ENCODE measurements at places on chromosomes 11 and 22.

DNA sequence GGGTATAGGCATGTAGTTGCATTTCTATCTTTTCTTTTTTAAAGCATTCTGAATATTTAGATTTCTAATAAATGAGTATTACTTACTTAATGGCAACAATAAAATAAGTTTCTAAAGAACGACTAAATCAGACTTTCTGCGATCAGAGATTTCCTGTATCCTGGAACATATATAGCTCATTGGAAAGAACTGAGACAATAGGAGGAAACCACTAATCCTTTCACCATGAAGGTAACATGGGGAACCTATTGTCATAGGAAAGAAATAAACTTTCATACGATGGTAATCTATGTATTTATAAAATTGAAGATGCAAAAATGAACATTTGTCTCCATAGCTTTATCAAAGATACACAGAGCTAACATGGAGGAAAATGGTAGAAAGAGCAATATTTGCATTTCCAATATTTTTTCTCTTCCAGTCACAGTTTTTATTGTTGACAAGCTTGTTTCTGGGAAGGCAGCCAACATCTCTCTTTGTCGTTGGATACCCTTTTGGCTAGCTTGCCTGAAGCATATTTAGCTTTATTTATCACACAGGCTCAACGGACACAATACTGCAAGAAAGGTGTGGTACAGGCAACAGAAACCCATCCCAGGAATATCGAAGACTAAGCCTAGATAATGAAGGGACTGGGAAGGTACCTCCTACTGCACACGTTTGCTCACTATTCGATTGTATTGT, 293.3 kb upstream of the MPPED2 start:
- no peak for DNase-seq

DNA sequence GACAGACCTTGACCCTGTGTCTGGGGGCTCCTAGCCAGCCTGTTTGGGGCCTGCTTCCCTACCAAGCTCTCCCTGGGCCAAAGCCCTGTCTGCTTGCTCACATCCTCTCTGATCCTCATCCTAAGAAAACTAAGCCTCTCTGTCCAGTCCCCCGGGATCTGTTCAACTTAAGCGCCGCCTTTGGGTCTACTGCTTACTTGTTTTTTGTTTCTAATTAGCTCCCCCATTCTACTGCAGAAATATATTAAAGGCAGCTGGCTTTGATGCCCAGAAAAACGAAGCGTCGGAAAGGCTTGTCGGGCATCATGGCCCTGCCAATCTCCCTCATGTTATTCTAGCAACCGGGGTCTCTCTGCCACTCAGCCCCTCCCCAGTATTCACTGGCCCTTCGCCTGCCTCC, 3.4 kb downstream of the DSCAML1 start:
- DNase-seq: no peak

- DNase-seq: no peak
Observed at GRCh38 chr22:35868938-35869337, 151.3 kb downstream of the APOL5 start.

GRCh38 chr22:49272546-49273125, 555.0 kb downstream of the BRD1 start:
- DNase-seq: no peak

DNA sequence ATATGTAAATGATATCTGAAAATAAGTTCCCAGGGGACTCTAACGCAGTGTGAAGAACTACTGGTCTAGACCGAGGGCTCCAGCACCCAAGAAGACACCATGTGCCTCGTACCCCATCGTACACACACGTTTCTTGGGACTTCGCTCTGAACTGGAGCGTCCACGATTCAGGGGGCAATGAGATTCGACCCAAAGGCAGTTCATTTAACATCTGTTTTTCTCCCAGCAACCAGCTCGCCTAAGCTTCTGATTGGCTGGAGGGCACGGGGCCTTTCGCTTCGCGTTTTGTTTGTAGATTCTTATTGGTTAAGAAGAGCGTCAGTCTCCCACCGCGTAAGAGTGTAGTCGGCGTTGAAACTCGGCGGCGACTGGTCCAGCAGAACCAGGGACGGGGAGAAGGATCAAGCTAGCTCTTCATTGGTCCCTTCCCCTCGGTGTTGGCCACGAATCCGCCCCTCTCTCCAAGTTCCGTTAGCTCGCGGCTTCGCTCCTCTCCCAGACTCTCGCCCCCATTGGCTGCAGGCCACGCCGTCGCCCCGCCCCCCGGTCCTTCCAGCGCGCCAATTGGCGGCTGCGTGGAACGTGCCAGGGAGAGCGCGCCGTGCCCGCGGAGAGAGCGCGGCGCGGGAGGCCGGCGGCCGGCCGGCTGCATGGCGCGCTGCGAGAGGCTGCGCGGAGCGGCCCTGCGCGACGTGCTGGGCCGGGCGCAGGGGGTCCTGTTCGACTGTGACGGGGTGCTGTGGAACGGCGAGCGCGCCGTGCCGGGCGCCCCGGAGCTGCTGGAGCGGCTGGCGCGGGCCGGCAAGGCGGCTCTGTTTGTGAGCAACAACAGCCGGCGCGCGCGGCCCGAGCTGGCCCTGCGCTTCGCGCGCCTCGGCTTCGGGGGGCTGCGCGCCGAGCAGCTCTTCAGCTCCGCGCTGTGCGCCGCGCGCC, at the start of gene PDXP:
TSS of gene PDXP (plus strand) at position 591 of the 933 bp plus-strand sequence. CDS start at position 651, 60 bp downstream.
- peak; percentile 99 for DNase-seq

Measured in activated CD4-positive, alpha-beta T cell treated with anti-CD3 and anti-CD28 coated beads, Interleukin-2, Interleukin-6, amounts not matched to agents 100 ng/mL and 50 ng/mL, durations not matched to agents 16 hours and 8 hours (primary cell).